Fibroblast of gingiva (primary cell): ENCODE measurements at places on chromosomes 16 and 17.

DNA sequence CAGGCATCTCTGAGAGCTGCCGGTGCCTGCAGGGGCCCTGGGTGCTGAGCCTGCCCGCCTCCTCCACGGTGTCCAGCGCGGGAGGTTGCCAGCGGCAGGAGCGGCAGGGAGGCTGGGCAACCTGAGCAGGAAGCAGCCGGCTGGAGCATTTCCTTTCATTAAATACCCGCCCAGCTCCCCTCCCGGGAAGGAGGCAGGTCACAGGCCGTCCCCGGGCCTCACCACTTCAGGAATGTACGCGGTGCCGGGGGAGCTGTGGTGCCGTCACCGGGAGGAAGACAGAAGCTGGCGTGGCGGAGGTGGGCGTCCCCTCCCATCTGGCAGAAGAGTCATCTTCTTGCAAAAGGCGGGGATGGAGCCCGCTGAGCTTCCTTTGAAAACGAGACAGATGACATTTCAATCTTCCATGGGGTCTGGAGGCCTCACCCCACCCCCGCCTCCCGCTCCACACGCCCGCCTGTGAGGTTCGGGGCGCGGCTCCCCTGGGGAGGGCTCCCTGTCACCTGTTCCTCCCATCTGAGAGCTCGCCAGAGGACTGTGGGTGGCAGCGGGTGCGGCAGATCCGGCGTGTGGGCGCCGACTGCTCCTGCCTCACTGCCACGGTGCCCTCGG lies 16.0 kb downstream of the SOX8 start:
- DNase-seq: no peak

DNA sequence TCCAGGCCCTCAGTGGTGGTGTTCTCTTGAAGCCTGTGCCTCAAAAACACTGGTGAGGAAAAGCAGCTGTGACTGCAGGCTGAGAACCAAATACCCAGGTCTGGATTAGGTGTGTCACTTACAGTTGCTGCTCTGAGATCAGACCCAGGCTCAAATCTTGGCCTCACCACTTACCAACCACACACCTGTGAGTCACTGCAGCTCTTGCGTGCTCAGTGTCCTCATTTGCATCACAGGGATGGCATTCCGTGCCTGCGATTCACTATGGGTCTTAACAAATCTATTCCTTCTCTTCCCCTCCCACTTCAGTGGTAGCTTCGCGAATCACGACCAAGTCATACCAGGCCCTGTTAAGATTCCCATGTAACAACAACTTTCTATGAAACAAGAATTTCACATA lies 233.4 kb upstream of the HSBP1 start:
- peak; percentile 11 for DNase-seq

DNA sequence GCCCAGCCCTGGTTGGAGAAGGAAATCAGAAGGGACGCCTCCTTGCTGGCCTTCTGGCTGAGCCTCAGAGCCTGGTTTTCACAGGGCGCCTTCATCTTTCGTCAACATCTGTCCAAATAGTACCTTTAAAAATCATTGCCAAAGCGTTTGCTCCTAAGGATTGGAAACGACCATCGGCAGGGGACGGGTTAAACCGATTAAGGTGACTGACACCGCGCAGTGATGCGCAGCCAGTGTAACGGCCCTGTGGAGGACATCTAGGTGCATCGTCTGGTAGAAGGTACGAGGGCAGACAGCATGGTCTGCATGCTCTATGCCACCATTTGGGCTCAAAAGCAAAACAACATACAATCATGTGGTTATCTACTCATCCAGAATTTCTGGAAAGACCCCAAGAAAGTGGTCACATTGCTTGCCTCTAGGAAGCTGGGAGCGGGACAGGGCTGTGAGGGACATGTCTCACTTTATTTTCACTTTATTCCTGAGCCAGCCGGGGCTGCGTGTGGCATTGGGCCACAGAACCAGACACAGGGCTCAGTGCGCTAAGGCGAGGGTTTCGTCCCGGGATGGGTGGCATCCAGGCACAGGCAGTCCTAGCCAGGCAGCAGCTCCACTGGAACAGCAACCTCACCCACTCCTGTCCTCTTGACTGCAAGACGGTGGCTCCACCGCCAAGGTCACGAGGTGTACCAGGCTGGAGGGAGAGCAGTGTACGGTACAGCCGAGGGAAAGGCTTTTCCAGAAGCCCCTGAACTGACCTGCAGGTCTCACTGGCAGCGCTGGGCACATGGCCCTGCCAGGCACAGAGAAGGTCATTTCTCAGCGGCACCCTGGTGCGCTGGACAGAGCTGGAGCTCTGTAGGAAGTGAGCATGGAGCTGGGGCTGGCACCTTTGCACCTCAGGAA lies 40.9 kb upstream of the JPH3 start:
- DNase-seq: no peak

DNA sequence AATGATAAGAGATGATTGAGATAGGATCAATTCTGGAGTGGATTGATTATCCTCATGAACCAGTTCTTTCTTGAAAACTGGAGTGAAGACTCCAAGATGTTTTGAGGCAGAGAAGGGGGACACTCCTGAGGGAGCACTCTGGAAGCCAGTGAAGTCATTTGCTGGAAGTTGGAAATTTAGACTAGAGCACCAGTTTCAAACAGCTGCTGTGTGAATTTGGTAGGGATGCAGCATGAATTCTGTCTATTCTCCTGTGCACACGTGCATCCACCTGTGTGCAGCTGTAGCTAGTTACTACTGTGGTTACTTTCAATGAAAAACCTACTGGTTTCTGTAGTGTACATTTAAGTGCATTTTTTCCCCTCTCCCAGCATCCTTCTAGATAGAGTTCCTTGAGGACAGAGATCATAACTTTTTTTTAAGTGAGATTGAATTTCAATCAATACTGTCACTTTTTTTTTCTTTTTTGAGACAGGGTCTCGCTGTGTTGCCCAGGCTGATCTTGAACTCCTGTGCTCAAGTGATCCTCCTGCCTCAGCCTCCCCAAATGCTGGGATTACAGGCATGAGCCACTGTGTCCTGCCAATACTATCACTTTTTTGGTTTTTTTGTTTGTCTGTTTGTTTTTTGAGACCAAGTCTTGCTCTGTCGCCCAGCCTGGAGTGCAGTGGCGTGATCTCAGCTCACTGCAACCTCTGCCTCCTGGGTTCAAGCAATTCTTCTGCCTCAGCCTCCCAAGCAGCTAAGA lies 65.9 kb downstream of the TUBD1 start:
- DNase-seq: no peak

DNA sequence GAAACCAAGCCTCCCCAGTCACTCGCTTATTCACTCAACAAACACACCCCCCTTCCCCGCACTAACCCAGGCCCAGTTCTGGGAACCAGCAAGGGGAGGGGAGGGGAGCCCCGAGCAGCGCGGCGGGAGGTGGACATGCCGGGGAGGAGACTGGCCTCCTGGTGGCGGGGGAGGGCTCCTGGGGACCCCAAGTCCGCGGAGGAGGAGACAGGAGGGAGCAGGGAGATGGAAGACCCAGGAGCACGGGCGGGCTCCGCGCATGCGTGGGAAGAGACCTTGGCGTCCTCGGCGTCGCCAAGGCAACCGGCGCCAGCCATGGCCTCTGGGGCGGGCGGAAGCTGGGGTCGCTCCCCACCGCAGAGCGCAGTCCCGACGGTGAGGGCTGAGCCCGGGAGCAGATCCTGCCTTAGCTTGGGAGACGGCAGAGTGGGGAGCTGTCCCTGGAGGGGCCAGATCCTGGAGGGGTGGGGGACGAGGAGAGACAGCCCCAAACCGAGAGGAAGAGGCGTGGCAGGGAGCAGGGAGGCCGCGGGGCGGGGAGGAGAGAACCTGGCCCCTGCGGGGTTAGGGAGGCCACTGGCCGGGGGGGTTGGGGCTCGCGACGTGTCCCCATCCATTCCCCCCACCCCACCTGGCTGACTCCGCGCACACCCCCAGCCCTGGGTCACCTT lies at the start of gene PRR29:
Gene PRR29 (plus strand): TSS at position 302 of the 671 bp plus-strand sequence. CDS start 14 bp downstream, at position 316.
- DNase-seq: peak; percentile 30

DNA sequence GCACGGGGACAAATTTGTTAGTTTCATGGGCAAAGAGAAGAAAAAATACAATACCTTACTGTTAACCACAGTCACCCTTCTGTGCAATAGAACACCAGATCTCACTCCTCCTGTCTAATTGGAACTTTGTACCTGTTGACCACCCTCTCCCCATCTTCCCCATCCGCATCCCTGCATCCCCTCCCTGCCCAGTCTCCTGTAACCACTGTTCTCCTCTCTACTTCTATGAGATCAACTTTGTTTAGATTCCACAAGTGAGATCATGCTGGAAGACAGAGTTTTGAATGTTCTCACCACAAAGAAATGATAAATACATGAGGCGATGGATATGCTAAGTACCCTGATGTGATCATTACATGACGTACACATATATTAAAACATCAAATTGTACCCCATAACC lies 47.7 kb downstream of the CLEC16A start:
- peak; percentile 42 for DNase-seq

DNA sequence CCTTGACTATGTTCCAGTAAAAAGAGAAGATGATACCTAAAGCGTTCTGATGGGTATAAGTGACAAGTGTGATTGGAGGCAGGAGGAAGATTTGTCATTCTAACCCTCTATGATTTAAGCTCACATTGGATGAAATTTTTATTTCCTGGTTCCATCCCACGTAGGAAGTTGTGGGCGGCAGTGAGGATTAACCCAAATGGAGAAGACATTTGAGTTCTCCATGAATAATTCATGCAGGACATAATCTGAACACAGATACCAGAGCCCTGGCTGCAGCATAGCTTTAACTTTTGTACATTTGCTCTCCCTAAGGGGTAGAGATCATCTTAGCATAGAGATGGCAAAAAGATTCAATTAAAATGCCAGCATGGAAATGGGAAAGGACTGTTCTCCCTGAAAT lies 146.3 kb downstream of the SLC39A11 start:
- no peak for DNase-seq

DNA sequence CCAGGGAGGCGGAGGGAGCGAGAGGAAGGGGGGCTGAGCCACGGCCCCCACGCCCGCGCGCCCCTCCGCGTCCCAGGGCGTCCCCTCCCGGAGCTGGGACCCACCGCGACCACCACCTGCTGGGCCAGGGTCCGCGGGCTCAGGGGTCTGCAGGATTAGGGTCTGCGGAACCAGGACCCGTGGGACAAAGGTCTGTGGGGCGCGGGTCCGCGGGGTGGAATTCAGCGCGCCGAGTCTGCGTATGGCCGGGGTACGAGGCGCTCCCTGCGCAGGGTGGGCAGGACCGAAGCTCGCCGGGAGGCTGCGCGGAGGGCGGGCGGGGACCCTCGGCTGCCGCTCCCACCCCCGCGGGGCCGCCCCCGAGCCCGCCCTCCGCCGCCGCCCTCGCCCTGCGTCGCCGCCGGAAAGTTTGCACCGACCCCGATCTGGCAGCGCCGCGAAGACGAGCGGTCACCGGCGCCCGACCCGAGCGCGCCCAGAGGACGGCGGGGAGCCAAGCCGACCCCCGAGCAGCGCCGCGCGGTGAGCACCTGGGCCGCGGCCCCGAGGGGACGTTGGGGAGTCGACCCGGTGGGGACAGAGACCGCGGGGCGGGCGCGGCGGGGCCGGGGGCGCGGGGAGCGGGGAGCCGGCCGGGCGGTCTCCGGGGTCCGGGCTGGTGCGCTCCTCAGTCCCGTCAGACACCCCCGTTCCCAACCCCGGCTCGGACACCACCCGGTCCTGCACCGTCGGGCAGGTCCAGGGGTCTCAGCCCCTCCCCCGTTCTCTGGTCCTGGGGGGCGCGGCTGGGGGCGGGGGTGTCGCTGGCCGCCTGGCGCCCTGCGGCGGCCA lies at the start of gene GCGR:
Gene GCGR (plus strand): TSS at position 423 of the 831 bp plus-strand sequence. CDS start 4,869 bp downstream, outside the sequence.
- no peak for DNase-seq

DNA sequence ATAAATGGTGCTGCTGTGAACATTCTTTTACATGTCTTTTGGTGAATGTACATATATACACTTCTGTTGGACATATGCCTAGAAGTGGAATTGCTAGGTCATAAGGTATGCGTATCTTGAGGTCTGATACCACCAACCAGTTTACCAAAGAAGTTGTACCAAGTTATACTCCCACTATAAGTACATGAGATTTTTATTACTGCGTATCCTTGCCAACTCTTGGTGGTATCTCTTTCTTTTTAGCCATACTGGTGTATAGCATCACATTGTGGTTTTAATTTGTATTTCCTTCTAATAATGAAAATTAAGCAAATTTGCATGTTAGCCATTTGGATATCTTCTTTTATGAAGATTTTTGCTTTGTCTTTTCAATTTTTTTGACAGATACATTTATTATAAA lies 80.5 kb downstream of the ATF7IP2 start:
- no peak for DNase-seq

DNA sequence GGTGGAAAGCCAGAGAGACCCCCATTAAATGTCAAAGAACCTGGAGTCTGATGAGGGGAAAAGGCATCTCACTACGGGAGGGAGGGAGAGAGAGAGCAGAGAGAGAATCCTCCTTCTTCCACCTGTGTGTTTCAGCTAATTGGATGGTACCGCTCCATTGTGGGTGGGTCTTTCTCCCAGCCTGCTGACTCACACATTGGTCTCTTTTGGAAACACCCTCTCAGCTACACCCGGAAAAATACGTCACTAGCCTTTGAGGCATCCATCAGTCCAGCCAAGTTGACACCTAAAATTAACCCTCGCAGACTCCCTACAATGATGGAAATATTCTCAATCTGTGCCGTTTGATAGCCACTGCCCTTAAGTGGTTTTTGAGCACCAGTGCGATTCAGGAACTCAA lies 100.4 kb downstream of the ELAC2 start:
- DNase-seq: no peak

DNA sequence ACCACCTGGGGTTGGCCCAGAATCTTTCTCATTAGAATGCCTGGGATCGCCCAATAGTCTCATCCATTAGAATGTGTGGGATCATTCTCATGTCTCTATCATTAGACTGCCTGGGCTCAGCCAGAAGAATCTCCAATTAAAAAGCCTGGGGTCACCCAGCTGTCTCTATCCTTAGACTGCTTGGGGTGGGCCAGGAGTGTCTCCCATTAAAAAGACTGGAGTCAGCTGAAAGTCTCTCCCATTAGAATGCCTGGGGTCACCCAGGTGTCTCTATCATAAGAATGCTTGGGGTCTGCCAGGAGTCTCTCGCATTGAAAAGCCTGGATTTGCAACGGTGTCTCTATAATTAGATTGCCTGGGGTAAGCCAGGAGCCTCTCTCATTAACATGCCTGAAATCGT lies 2225.7 kb downstream of the TP53TG3F start:
- DNase-seq: no peak

DNA sequence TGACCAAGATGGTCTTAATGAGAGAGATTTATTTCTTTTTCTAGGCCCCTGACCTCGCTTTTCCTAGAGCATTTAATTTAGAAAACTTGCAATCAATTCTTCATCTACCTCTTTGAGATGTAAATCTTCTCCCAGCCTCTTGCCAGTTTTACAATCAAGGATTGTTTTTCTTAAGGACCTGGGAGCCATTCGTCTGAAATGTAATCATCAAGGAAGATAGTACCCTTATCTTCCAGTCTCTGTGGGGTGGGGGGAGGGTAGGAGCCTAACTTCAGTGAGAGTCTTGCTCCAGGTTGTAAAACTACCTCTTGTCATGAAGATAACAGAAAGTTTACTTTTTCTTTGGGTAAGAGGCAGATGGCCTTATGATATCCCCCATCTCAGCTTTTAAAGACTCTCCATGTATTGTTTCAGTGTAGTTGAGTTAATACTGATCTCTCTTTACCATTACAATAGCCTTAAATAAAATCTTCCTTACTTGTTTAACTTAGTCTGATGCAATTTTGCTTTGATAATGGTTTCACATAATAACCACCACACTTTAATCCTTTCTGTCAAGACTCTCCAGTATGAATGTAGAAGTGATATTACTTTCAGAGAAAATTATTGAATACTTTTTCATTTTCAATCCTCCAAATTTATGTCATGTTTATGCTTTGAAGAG lies 110.2 kb upstream of the CPHXL start:
- DNase-seq: no peak
